ENCODE measurements at places on chromosomes 11 and 22.
A peak's percentile ranks its signal among the peaks of the same experiment; 100 is the strongest.

DNA sequence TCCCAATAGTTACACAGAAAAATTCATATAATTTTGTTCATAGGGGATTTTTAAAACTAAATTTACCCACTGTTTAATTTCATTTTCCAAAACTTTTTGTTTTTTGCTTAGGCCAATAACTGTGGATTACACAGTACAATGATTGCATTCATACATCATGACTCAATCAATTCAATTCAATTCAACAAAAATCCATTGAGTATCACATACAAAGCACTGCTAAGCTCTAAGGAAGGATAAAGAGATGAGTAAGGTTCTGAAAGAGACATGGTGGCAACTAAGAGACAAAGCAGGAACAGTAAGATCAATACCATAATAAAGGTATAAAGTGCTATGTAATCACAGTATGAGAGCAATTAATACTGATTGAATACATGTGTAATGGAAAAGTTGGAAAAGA, 9.4 kb upstream of the LAYN start:
- DNase-seq: no peak

GRCh38 chr11:125685228-125685627, 4.6 kb upstream of the ACRV1 start:
- no peak for DNase-seq

DNA sequence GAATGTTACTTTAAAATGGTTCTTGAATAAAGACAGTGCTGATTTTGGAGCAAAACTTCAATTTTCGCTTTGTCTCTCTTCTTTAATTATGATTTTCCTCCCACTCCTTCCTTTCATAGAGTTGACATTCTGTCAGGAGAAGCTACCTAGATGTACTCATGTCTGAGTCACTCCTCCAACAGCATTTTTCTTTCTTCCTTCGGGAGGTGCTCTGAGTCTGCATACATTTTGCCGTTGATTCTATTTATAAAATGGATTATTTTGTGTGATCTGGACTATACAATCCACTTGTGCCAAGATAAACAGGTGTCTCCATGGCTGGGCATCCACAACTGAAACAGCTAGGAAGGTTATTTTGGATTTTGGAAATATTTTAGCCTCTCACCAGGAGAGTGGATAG, 588.3 kb upstream of the ANO5 start:
- DNase-seq: no peak

GRCh38 chr22:32691101-32691500, 110.4 kb upstream of the TIMP3 start:
- no peak for DNase-seq

DNA sequence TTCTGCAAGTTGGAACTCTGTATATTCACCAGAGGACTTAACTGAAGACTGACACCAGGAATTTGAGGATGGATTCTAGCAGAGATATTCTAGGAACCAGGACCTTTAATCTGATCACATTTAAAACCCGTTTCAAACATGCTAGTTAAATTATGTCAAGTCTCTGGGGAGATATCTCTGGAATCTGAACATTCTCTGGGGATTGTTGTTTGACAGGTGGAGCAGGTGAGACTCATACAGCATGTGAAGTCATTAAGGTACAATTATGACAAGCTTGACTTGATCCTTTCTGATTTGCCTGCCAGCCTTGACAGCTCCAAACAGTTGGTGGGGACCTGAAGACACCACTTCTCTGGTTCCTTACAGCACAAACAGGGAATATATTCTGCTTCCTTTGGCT, 100.3 kb downstream of the FAT3 start:
- DNase-seq: no peak

GRCh38 chr22:45425531-45426265, 12.2 kb downstream of the RIBC2 start:
- DNase-seq: no peak

DNA sequence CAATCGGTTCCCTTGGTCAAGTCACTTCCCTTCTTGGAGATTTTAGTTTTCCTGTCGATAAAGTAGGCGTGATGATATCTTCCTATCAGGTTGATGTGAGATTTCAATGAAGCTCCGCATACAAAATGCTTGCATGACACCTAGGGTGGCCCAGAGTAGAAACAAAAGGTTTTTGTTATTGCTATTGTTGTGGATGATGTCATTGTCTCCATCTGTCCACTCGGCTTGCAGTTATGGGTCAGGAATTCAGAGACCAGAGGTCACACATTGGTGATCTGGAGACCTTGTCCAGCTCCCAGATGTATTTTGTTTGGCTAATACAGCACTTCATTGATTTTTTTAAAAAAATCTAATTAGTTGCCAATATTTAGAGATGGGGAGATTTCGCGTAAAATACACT, 382.1 kb downstream of the MN1 start:
- no peak for DNase-seq

DNA sequence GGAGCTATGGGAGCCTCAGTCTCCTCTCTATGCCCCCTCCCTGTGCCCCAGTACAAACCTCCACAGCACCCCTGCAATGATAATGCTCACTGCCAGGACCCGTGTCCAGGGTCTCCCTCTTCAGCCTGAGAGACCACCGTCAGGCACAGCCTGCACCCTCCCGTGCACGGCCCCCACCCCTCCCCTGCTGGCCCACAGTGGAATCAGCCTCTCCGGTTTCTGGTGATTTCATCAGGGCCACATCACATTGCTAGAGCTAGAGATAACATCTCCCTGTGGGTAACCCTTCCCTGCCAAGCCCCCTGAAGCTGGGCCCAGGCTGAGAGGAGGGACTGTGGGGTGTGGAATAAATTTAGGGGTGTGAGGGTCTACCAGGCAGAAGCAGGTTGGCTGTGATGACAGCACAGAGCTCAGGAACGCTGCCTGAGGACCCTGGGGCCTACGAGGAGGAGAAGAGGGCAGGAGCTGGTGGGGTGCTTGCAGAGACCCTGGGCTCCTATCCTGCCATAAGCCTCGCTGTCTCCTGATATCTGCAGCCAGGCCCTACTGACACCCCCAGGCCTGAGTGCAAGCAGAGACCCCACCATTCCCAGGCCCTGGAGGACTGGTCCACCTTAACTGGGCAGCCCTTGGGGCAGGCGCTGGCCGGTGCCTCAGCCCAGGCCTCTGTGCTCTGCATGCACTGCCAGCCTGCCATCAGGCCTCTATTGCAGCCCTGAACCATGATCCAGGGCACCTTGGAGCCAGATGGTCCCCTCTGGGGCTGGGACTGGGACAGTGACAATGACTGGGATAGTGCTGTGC, at the start of gene KLHDC7B:
Gene KLHDC7B, plus strand, starts transcription at position 378 of the 804 bp plus-strand sequence. Its CDS starts 345 bp downstream, at position 723.
- no peak for DNase-seq

DNA sequence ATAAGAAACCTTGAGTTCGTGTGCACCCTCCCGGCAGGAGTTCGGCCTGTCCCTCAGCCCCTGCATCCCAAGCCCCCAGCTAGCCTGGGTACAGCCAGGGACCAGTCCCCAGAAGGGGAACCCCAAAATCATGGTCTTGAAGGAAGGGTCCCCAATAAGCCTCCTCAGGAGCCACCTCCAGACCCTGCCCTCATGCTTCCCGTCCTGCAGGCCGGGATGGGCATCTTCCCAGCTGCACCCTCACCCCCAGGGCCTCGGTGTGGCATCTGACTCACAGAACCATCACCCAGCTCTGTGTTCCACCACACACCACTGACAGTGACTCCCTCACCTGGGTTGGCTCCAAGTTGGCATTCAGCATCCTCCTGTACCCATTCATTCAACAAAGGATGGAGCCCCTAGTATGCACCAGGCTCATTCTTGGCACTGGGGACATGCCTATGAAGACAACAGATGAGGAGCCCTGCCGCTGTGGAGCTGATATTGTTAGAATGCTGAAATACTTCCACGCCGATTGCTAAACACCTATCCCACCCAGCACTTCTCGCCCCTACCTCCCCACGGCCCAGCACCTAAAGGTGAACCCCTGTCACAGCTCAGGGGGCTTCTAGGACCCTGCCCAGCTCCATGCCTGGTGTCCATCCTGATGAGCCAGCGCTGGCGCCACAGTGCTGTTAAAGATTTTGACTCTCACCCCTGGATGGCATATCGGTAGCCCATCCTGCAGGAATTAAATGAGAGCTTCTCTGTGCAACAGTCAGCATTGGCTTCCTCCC, 77.8 kb downstream of the BUD13 start:
- DNase-seq: no peak

- DNase-seq: no peak
Measured at GRCh38 chr11:72217841-72218240, 1.2 kb downstream of the FOLR2 start.

DNA sequence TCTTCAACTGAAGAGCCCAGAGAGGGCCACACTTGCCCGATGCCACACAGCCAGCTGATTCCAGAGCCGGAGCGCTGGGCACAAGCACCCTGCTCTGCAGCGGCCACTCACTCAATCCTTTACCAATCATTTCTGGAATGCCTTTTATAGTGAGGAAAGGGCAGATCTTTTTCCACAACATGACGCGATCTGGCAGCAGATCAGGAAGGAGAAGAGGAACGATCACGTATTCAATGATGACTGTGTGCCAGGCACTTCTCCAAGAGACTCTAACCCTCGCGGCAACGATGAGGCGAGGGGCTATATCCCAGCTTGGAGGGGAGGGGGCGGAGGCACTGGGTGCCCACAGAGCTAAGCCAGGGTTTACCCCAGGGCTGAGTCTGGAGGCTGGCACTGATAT, 56.3 kb upstream of the TCF20 start:
- peak; percentile 71 for DNase-seq

GRCh38 chr11:102323542-102324251, 6.4 kb downstream of the BIRC3 start:
- no peak for DNase-seq

DNA sequence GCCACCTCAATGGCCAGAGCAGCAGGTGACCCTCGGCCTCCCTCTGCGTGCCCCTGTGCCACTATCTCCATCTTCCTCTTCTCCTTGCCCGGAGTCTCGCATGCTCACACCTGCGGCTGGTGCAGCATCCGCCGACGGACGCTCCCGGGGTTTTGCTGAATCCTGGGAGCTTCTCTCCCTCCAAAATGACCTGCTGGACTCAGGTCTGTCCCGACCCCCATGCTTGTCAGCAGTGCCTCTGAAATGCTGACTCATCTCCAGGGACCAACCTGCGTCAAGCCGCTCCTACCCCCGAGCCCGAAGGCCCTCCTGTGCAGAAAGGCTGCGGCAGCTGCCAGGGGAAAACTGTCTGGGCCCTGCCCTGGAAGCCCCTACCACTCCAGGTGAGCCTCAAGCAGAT, 58.4 kb downstream of the CELSR1 start:
- DNase-seq: no peak

GRCh38 chr22:32967386-32968101, 90.6 kb downstream of the SYN3 start:
- DNase-seq: no peak

DNA sequence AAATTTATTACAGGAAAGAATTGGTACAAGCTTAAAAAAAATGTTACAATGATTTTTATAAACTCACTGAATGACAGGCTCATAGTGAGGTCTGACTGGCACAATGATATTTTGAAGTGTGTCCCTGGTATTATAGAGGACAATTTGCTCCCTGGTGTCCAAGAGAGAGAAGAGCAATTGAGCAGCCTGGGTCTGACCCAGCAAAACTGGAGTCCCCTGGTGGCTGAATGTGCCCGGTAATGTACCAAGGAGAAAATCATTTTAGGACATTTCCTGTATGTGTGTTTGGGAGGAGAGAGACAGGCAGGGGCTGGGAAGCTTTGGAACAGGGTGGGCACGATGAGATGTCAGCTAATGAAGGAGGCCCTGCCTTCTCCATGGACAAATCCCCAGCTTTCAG, 125.3 kb downstream of the APOL5 start:
- DNase-seq: no peak

DNA sequence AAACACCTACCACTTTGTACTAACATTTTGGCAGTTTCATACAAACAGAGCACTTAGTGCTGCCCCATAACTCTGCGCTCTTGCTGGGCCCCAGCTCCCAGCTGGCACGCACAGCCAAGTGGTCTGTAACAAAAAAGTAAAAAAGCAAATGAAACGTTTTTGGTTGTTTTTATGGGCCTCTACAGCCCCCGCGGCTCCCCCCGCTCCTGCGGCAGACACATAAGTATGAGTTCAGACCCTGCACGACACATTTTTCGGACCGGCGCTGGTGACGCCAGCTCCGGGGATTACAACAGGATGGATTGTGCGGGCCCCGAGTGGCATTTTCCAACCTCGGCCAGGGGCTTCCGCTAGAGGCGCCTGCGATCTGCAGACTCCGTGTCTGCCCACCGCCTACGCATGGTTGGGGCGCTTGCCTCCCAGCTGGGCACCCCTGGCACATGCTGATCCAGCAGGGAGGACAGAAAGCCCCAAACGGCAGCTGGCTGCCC, 418.2 kb downstream of the SOX6 start:
- DNase-seq: no peak

DNA sequence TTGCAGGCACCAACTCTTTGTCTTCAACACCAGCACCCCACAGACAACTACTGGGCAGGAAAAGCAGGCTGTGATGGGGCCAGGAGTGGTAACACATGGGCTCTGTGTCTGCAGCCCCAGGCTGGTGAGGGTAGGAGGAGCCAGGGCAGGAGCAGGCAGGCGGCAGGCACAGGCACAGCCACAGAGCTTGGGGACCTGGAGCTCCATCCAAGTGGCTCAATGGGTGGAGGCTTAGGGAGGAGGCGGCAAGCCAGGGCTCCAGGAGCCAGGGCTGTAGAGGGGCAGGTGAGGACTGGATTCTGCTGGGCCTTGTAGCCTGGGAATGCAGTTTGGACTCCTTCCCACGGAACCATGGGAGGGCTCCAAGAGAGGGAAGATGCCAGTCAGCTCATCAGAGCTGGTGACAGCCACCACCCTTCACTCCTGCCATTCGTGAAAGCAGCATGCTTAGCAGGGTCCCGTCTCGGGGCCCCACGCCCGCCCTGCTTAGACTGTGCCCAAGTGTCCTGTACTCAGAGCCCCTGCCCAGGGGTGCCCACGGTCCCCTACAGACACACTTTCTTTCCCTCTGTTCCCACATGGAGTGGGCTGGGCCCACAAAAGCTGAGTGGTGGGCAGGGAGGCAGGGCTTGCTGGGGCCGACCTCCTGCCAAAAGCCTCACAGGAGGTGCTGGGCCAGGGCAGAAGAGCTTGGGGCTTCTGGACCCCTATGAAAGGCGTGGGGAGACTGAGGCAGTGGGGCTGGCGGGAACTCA, 12.4 kb downstream of the TTC38 start:
- DNase-seq: no peak

DNA sequence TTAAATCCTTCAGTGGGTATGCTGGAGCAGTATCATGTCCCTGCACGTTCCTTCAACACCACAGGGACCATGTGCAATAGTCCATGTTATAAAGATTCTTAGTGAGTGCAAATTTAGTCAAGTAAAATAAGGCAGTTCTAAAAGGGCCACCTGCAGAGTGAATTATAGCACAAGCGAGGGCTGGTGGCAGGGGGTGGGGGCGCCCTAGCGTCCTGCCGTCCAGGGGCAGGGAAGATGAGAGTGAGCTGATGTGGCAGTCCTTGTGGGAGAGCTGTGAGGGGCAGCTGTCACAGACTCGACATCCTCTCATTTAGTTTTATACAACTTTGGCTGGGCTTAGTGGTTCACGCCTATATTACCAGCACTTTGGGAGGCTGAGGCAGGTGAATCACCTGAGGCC, 29.1 kb downstream of the FAM118A start:
- DNase-seq: no peak

Data from NCI-H2029 (cell line).